Endodermal cell (in vitro differentiated cells): ENCODE measurements at places on chromosomes 4 and X.
A peak's percentile ranks its signal among the peaks of the same experiment; 100 is the strongest.

- H3K4me1 ChIP-seq = no peaks in the 10 kb centered on the region
- H3K27ac ChIP-seq = no peak overlapping the region
- H3K4me3 ChIP-seq = no peak overlapping the region
Observed at GRCh38 chr4:23373261-23373660, 516.6 kb downstream of the PPARGC1A start.

- no peak for DNase-seq
- H3K4me1 ChIP-seq = no peaks in the 10 kb centered on the region
- no peak overlapping the region for H3K27ac ChIP-seq
- peaks cover 30% of the 10 kb centered on the region for H3K36me3 ChIP-seq
Observed at GRCh38 chr4:1331591-1332353, 15.2 kb upstream of the UVSSA start.

DNA sequence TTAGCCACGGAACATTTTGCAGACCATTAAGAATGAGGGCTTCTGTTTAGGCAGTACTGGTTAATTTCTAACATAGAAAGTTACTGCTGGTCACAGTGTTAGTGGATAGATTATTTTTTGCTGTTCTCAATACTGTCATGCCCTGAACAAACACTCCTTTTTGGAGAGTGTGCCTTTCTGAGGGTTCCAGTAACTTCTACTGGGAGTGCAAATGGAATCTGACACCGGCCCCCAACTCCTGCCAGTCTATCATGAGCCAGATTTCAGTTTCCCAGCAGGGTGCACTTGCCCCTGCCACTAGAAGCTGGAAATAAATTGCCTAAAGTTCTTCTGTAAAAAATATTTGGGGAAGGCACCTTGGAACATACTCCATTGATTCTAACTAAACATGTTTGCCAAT lies 224.4 kb upstream of the GPC4 start:
- H3K36me3 ChIP-seq = no peaks in the 10 kb centered on the region
- peak overlapping the region; percentile 87 for H3K27ac ChIP-seq
- no peaks in the 10 kb centered on the region for H3K4me1 ChIP-seq
- H3K27me3 ChIP-seq = no peaks in the 10 kb centered on the region
- H3K4me3 ChIP-seq = no peak overlapping the region

- H3K4me3 ChIP-seq = no peak overlapping the region
- no peaks in the 10 kb centered on the region for H3K4me1 ChIP-seq
- no peak for DNase-seq
- no peaks in the 10 kb centered on the region for H3K27me3 ChIP-seq
Observed at GRCh38 chr4:181674315-181674875, 568.8 kb upstream of the TENM3 start.

DNA sequence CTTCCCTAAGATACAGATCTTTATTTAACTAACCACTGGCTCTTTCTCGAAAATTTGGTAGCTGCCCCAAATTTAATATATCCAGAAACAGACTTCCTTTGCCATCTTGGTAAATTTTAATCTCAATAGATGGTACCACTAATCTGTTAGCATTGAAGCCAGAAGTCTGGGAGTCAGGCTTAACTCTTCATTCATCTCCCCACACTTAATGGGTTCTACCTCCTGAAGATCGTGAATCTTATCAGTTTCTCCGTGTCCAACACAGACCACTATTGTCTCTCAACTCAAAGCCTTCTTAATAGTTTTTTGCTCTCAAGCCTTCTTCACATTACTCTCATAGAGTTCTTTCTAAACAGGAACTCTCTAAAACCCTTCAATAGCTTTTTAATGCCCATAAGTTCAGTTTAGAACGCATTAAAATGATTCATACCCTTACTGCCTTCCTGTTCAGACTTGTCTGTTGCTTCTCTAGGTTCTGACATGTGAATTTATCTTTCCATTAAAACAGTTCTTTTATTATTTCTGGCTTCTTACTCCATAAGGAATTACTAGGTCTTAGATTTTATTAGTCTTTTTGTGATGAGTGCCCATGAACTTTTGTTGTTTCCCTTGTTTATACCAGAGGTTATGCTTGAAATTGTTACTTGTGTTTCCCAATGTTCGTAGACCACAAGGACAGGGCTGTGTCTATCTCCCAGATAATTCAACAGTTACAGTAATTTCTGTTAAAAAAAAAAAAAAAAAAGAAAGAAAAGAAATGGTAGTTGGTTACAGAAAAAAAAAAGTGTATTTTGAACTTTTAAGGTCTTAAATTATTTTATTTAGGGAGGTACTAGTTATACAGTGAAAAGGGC lies 54.7 kb downstream of the SMARCAD1 start:
- no peaks in the 10 kb centered on the region for H3K4me1 ChIP-seq
- no peak overlapping the region for H3K4me3 ChIP-seq
- no peak overlapping the region for H3K27ac ChIP-seq
- no peak for DNase-seq
- peaks cover 93% of the 10 kb centered on the region for H3K36me3 ChIP-seq
